Hepatic stellate cell (primary cell): ENCODE measurements at places on chromosomes 4 and X.

DNA sequence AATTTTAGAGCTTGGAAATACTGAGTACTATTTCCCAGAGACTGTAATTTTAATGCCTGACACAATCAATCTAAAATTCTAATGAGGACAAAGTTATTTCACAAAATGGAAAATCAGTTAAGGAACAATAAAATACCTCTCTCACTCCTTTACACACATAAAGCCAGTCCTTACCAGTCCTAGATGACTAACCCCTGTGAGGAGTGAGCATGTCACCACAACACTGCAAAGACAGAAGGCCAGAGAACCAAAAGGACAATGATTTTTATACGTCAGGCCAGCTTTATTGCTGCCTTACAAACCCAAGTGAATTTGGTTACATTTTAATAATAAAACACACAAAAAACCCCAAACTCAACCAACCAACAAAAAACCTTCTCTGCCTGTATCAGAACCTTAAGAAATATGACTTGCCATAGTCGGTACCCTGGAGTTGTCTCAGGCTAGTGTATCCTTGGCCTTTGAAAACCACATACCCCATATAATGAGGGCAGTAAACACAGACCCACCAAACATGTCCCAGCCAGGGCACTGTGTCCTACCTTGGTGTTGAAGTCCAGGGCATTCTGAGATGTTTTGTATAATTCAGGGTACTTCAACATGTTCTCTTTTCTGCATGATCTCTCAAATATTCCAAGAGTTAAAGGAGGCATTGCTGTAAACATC lies 57.6 kb downstream of the SHISA3 start:
- no peak for DNase-seq

GRCh38 chrX:9114245-9114644 lies 80.3 kb upstream of the FAM9B start:
- no peak for DNase-seq

- no peak for DNase-seq
These were observed 17.0 kb downstream of the HTT start for GRCh38 chr4:3091464-3091863.

DNA sequence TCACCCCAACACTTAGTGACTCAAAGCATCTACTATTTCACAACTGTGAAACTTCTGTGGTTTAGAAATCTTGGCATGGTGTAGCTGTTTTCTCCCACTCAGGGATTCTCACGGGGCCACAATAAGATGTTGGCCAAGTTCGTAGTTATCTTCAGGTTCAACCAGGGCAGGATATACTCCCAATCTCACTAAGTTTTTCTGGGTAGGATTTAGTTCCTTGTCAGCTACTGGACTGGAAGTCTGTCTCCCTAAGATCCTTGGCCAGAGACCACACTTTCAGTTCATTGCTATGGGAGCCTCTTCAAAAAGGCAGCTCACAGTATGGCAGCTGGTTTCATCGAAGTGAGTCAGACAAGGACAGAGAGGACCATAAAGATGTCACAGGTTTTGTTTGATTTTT lies 111.7 kb upstream of the PDHA2 start:
- no peak for DNase-seq

DNA sequence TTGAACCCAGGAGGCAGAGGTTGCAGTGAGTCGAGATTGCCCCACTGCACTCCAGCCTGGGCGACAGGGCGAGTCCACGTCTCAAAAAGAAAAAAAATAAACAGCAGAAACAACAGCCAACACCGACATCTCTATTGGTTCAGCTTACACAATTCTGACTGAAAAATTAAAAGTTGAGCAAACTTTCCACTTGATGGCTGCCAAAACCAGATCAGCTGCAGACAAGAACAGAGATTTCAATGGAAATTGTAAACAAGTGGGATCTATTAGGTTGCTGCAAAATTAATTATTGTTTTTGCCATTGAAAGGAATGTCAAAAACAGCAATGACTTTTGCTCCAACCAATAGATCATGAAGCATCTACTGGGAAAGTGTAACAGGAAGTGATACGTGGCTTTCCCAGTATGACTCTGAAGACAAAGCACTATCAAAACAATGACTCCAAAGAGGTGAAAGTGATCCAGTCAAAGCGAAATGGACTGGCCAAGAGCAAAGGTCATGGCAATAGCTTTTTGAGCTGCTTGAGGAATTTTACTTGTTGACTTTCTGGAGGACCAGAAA lies 26.3 kb downstream of the UPF3B start:
- DNase-seq, result no peak
